ENCODE measurements at places on chromosomes 3 and 15.
A peak's percentile ranks its signal among the peaks of the same experiment; 100 is the strongest.

GRCh38 chr15:55588070-55588814, at the start of gene PYGO1:
PYGO1 (minus strand) TSS chr15:55588345; CDS start chr15:55587883, 462 bp downstream.
- peak; percentile 52 for DNase-seq

DNA sequence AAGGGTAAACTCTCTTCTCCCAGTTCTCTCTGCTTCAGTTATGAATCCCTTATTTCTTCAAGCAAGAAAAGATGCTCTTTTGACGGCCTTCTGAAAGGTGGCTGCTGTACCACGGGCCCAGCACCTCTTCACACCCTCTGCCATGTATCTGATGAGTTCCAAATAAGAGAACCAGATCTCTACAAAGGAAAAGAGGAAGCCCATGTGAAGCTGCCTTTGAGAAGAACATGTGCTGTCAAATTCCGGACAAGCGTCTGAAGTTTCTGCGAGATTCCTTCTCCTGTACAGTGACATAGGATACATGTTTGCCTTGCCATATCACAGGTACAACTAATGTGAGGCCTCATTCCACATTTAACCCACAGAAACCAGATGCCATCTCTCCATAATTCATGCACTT, 59.2 kb downstream of the SH3BP5 start:
- no peak for DNase-seq

GRCh38 chr3:116579840-116580239, 129.7 kb upstream of the TUSC7 start:
- no peak for DNase-seq

DNA sequence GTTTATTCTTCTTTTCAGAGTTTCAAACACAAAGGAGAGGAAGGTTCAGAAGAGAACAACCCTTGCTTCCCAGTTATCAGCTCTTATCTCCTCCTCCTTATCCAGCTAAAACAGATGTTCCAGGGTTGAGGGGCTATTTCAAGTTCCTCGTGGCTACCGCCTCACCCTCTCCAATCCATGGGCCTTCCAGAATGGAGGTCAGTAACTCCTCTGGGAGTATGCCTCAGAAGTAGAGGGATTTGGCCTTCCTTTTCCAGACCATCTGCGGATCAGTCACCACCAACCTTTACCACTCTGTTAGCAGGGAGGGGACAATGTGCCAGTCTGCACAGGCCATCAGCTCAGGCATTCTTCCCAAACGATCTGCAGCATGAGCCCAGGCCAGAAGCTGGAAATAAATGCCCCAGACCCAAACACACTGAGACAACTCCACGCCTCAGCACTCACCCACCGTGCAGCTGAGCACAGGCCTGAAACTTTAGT, 14.8 kb downstream of the HTR3C start:
- no peak for DNase-seq

- no peak for DNase-seq
These were observed 513.9 kb upstream of the NR2F2 start for GRCh38 chr15:95816591-95816990.

DNA sequence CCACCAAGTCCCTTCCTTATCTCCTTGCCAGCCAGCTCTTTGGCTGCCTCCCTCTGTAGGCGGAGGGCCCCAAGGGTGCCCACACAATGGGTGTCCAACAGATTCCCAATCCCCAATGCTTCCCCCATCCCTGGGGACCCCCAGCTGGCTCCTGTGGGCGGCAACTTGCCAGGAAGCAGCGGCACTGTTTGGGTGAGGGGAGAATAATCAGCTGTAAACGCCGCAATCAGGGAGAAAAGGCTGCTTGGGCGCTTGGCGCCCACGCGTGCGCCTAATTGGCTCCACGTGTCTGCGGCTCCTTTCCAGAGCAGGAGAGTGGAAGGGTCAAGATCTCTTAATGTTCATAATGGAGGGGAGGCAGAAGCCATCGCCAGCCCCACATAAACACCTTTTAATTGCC, 67.9 kb upstream of the TMEM115 start:
- DNase-seq, result no peak

- DNase-seq, result no peak
These were observed 389.4 kb upstream of the TPM1 start for GRCh38 chr15:62653122-62653521.

GRCh38 chr15:34327906-34328305, 9.7 kb downstream of the SLC12A6 start:
- no peak for DNase-seq

DNA sequence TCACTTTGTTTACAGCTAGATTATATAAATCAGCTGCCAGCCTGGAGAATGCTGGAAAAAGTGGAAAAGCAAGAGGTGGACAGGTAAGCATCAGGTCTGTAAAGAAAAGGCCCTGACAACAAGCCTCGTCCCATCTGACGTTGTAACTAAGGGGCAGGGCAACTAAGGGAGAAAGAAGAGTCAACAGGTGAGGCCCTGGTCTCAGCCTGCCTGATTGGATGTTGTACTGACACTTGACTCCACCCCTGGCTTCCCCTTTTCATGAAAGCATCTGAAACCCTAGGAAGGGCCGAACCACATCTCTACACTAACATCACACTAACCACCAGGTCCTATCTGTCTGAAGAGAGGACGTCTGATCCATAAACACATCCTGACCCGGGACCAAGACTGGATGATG, 357.6 kb upstream of the CFAP20DC start:
- DNase-seq, result no peak

GRCh38 chr3:15120986-15121385, 22.0 kb upstream of the RBSN start:
- DNase-seq, result no peak
